Lower lobe of right lung (tissue), 2 donors: ENCODE measurements at places on chromosomes 2 and 18. TPM values are rescaled to one million over a fixed set of nuclear protein-coding genes. Genes with fewer than 3 reads are reported as not detected.

Gene HOXD11
- total RNA-seq = not detected

Gene VWA3B
- 7.9 TPM for total RNA-seq

Gene GYPC
- total RNA-seq = 92.6 TPM

Gene ARID5A
- total RNA-seq = 27.7 TPM

GRCh38 chr2:234404957-234405356 lies 91.9 kb downstream of the ARL4C start:
- no peak for DNase-seq

DNA sequence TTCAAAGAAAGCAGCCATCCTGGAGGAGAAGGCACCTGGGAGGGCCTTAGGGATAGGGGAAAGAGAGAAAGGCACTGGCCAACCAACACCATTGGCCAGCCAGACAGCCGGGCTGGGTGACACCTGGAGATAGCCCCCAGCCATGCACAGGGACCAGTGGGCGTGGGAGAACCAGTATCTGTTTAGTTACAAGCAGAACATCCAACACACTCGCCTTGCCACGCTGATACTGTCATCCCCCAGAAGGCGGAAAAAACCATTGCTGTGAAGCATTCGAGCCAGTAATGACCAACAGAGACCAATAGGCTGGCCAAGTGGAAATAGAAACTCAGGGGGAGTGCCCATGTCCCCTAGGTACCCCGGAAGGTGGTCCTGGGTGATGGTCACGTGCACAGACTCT lies 15.5 kb downstream of the ASPRV1 start:
- no peak for DNase-seq

DNA sequence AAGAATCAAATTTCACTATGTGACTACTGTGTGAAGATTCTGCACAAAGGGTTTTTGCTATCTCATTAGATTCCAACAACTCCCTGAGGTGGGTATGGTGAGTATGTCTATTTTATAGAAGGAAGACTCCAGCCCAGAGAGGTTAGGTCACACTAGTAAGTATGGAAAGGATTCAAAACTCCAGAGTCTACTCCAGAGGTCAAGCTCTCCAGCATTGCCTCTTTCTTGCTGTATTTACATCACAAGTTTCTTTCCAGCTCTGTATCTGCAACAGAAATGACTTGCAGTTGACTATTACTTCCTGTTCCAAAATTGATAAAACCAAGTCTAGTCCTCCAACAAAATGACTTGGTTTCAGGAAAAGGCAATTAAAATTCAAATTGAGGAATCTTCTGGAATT lies 2.1 kb downstream of the COL4A4 start:
- no peak for DNase-seq

DNA sequence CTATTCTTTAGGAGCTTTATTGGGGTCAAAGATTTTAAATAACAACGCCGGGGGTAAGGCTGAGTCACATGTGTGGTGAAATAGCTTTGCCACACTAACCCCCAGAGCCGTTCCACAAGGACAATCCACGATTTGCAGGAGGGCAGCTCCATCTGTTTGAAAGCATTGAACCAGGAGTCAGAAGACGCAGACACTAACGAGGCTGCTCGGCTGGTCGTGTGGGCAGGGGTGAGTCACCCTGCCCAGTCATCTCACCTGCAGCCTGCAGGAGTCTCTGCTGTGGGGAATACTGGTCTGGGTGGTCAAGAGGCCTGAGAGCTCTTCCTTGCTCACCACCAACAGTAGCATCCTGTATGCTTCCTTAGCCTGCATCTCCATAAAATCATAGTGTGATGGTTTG lies 149.2 kb upstream of the NCK2 start:
- no peak for DNase-seq

- DNase-seq = no peak
Measured at GRCh38 chr18:31225668-31226067, 63.0 kb upstream of the DSC1 start.

DNA sequence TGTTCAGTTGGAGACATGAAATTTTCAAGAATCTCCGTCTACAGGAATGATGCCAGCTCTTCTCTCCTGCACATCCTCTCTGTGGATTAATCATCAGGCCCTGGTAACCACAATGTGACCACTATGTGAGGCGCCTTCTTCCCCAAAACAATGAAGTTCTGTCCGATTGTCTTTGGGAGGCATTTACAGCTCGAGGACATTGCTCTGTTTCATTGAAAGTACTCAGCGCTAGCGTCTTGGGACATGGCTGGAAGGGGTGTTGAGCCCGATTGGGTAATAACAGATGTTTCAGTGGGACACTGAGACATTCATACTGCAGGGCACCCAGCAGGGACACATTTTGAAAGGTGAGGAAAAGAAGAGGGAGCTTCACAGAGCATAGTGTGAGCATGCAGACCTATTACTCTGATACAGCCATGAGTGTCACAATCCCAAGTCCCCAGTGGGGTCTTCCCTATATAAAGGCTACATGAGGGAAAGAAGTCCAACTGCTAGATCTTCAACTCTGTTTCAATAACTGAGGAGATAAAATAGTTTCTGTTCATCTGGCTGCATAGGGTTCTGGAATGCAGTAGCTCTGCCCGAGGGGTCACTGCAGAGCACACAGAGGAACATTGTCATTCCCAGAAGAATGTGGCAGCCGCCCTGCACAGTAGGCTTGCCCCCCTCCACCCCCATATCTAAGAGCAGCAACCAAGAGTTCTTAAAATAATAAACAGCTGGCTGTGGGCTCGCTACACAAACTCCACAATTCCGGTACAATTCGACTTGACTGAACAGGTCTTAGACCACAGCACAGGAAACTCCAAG lies 237.3 kb downstream of the OSR1 start:
- no peak for DNase-seq

DNA sequence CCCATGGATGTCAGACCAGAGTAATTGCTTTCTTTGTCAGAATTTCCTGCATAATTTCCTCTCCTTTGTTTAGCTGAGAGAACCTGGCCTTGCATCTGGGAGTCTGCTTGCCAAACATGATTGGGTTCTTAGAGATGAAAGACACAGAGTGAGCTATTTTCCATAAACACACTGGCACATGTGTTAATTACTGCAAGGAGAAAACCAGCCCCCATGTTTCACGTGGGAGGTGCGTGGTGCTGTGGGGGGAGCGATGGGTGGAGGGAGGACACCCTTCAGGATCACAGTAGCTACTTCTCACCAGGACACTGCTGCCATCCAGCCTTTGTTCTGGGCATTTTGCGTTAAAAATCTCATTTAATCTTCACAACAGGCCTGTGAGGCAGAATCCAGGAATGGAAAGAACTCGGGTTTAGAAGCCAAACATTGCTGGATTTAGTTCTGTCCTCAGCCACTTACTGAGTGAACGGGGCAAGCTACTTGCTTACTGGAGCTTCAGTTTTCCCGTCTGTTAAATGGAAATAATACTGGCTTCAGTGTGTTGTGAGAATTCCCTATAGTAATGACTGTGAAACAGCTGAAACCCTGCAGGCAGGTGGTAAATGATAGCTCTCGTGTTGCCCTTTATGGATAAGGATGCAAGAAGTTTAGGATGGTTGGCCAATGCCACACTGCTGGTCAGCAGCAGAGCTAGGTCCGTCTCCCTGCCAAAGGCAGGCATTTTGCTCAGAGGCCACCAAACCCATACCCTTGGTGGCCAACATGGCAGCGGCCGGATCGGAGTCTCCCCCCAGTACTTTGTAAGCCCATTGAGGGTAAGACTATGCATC lies 100.1 kb upstream of the ASAP2 start:
- DNase-seq = no peak

DNA sequence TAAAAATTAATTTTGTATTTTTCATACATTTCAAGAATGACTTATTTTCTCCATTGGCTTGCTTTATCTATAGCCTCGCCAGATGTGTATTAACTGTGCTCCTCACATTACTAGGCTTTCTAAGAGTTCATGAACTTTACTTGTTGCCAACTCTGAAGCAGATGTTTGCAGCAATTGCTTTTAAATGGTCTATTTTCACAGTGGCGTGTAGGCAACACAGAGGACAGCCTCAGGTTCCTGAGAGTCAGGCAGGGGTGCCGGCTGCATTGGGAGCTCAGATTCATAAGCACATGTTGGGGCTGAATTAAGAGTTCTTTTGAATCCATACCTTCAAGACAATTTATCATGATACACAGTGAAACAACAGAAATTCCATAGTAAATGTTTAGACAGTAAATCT lies 179.2 kb upstream of the PXDN start:
- DNase-seq = no peak

DNA sequence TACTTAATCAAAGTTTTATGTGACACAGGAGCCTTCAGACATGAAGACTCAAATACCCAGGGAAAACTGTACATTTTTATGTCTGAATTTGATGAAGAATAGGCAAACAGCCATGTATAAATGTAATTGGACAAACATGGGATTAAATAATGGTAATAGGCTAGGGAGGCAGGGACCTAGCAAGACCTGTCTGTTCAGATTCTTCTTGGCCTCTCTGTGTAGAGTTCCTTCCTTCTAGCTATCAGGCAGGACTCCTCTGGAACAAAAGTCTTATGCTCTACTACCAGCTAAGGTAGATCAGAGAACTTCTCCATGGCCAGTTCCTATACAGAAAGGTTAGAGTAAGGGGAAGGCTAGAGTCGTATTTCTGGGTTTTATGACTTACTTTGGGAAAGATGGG lies 9.5 kb upstream of the PARD3B start:
- DNase-seq = no peak

DNA sequence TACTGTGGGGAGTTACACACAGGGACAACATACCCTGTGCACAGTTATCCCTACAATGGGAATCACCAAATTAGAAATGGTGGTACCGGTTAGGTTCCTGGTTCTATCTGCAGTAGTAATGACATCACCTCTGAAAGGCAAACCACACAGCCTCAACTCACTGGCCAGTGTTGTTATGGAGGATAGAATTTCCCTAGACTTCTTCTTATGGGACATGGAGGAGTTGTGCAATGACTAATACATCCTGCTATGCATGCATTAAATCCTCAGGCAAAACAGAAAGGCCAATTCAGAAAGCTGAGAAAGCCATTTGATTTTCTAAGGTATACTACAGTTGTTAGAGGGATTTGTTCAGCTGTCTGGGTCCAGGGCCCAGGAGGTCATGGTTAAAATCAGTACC lies 439.3 kb downstream of the TMX3 start:
- no peak for DNase-seq

- DNase-seq = no peak
Measured at GRCh38 chr2:234793212-234793785, 158.5 kb upstream of the SH3BP4 start.

DNA sequence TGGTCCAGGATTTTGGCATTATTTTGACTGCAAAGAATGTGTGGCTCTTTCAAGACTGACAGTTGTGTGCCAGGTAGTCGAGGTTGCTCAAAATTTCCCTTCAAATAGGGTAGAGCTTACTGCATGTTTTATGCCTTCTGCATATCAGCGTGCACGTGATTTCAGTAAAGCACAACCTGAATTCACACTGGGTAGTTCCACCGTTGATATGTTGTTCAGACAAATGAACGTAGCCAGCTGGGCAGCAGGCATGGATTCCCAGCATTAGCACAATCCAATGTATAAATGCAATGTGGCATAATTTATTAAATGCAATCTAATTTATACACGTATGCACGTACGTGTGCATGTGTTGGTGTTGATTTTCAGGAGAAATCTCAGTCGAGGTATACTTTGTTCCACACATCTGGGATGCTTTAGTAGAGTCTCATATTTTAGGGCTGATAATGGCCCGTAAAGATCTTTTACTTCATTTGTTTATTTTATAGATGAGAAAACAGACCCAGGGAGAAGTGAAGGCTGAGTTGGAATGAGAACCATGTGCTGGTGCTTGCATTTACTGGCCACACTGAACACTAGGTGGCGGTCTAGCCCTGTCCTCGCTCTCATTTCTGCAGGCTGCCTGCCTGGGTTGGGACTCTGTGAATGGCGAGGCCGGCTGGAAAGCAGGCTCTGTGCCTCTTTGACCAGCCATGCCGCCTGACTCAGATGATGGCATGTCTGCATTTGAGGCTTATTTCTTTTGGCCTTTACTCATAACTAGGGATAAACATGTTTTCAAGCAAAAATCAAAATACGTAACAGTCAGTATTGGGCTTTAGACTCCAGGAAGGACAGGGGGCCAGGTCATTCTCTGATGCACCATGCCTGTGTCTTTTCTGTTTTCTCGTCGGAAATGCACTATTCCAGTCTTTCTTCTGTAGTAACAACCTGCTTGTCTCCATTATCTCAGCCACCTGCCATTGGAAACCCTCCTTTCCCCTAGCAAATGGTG lies 120.4 kb downstream of the RNF144A start:
- peak; percentile 76 for DNase-seq

- no peak for DNase-seq
Measured at GRCh38 chr2:135132314-135132713, 80.2 kb downstream of the RAB3GAP1 start.

- DNase-seq = no peak
Measured at GRCh38 chr2:8567469-8568260, 114.2 kb upstream of the ID2 start.

DNA sequence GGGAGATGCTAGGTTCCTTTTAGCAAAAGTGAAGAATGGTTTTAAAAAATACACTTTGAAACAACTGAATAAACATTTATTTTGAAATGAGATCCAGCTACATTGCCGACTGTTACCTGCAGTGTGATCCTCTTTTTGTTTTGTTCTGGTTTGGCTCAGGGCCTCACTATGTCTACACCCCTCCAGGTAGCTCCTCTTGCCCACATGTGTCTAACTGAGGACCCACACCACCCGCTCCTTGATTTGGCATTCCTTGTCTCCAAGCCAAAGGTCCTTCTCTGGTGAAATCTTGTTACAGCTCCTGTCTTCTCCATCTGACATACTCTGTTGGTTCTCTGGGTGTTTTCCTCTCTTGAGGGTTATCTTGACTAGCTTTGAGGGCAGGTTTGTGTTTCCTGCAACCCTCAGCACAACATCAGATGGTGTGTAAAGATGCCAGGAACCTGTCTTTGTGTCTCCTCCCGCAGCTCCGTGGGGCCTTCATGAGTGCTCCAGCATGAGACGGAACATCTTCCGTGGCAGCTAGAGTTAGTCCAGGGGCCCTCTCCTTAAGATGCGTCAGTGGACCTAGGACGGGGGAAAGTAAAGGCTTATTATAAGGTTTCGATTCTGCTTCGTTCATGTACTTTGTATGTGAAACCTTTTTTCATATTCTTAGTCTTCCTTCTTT lies 32.1 kb downstream of the MAP4K4 start:
- no peak for DNase-seq

GRCh38 chr2:239499726-239500573 lies 99.1 kb upstream of the HDAC4 start:
- peak; percentile 46 for DNase-seq
